ENCODE measurements at places on chromosomes 5 and 9. TPM values are rescaled to one million over a fixed set of nuclear protein-coding genes. Genes with fewer than 3 reads are reported as not detected.
A peak's percentile ranks its signal among the peaks of the same experiment; 100 is the strongest.

The RNF208 gene
- total RNA-seq = 14.2 TPM

The FGF18 gene
- total RNA-seq = 0.61 TPM

The CAPSL gene
- total RNA-seq = not detected

The NRARP gene
- 32.6 TPM for total RNA-seq

The LVRN gene
- 0.14 TPM for total RNA-seq

The BTNL3 gene
- total RNA-seq = not detected

The TXNDC8 gene
- total RNA-seq = not detected

The PCDHGC5 gene
- 1.5 TPM for total RNA-seq

DNA sequence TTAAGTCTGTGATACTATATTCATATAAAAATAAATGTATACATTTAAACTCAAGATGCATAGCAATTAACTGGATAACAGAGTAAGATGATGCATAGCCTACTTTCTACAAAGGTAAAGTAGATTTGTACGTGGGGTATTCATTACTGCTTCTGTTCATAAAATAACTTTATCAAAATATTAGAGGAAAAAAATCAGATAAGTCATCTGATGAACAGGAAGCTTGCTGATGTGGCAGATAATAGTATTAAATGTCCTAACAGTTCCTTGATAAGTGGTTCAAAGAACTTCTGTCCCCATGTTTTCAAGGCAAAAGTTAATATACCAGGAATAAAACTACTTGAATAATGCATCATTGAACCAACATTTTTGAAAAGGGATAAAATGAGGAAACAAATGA, 123.7 kb downstream of the NFIB start:
- no peak for DNase-seq

DNA sequence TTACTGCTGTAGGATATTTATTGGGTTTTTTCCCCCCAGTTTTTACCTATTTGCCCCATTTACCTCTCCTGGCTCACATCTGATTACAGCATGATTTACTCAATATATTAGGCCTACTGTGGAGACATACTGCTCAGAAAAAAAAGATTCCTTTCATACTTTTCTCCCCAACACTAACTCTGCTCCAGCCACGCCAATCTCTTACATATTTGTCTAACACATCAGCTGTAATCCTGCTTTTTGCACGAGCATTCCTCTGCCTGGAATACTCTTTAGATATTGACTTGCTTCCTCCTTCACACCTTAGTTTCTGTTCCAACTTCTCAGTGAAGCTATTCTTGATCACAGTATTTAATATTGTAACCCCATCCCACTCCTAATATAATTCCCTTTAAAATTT, 158.1 kb upstream of the VCAN start:
- no peak for DNase-seq

DNA sequence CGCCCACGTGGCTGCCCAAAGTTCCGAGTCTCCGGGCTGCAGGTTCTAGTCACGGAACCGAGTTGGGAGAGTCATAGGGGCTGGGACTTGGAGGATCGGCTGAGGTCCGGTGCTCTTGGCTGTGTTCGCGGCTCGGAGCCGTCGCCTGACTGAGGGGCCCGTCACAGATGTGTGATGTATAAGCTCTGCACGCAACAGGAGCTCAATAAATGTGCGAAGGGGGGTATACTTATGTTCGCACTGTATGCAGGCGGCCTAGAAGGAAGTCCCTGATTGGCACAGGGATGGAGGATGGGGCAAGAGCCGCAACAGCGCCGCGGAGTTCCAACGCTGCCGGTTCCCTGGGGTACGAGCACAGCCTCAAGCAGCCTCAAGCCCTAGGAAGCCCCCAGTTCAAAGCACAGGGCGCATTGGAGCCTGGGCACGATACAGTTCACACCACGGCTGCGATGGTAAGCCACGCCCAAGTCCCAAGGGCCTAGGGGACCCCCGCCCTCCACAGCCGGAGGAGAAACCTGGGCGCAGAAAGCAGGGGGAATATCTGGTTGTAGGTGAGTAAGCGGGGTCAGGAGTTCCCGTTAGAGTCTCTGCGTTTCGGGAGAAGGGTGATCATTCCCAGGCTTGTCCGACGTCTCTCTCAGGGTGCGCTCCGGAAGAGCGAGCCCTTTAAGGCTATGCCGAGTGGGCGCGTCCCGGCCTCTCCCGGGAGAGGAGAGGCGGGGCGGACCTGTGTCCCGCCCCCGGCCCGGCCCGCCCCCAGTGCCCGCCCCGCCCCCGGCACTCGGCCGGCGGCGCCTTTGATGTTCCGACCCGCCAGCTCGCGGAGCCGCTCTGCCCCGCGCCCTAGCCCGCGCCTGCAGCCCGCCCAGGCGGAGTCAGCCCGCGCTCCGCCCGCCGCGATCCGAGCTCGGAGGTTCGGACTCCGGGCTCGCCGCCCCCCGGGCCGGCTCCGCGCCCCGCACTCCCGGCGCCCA, at the start of gene TCF7:
Gene TCF7 (plus strand): TSS at position 780 of the 974 bp plus-strand sequence. CDS start 226 bp downstream, outside the sequence.
- DNase-seq = peak; percentile 83

GRCh38 chr9:79408200-79408599, 163.6 kb upstream of the TLE4 start:
- DNase-seq = no peak

GRCh38 chr5:118679264-118679940, 308.9 kb downstream of the DTWD2 start:
- DNase-seq = no peak

DNA sequence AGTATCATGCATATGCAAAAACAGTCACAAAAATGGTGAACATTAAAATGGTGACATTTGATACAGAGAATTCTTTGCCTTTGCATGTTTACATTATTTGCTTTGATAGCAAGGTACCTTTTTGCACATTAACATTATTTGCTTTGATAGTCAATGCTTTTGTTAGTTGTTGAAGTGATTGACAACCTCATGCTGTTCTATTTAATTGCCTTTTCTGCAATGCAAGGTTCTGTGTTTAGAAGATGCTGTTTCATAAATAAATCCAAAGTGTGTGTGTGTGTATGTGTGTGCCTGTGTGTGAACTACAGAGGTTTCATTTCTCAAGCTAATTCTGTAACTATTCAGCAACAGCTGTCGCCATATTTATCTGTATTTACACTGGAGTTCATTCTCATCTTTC, 668.7 kb downstream of the NR2F1-AS1 start:
- no peak for DNase-seq

GRCh38 chr5:5370059-5370774, 52.3 kb upstream of the ICE1 start:
- DNase-seq = no peak

DNA sequence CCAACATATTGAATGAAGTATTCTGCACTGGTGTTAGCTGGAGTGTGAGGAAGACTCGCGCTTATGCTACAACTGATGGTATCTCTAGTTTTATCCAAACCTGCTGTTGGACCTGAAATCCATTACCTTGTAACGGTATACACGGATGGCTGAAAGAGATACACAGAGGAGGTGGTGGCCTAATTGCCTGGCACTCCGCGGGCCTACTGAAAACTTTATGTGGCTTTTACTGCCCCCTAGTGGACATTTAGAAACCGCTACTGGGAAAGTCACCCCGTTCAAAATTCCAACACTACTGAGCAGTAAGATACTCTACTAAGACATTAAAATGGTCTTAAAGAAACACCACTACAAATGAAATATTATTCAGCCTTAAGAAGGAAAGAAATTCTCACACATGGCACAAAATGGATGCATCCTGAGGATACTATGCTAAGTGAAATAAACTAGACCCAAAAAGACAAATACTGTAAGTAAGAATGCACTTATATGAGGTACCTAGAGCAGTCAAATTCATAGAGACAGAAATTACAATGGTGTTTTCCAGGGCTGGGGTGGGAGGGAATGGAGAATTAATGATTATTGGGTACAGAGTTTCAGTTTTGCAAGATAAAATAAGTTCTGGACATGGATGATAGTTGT, 100.4 kb downstream of the TTLL11 start:
- DNase-seq = peak; percentile 38

- no peak for DNase-seq
Observed at GRCh38 chr5:111398013-111398412, 114.3 kb downstream of the STARD4 start.

DNA sequence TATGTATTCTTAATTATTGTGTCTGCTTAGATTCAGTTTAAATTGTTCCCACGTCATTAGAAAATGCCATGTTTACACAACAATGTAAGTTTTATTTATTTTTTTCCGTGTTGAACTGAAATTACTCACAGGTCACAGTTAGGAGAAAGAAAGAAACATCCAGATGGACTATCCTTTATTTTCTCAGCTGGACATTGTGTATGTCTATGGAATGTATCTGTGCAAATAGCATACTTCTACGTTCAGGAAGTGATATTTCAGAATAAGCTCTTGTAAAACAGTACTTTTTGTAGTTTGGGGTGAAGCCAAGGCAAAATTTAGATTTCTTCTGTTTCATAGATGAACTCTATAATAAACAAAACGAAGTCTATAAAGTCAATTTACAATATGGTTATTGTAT, 249.0 kb upstream of the ZNF608 start:
- no peak for DNase-seq

- no peak for DNase-seq
Observed at GRCh38 chr5:75651575-75652238, 40.5 kb downstream of the ANKDD1B start.

DNA sequence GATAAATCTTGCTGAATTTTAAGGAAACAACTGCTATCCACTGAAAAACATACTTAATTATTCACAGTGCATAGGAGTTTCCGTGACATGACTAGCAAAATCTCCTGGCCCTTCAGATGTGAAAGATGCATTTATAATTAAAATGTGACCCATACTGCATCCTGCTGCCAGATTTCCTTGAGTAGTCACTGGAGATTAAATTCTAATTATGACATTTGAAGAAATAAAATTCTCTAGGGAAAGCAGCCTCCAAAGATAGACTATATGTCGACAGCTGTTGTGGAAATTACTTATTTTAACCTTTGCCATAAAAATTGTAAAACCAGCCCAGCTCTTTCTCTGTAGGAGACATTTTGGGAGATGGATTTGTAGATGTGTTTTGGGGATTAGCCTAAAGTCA, 193.6 kb upstream of the SMC2 start:
- no peak for DNase-seq

DNA sequence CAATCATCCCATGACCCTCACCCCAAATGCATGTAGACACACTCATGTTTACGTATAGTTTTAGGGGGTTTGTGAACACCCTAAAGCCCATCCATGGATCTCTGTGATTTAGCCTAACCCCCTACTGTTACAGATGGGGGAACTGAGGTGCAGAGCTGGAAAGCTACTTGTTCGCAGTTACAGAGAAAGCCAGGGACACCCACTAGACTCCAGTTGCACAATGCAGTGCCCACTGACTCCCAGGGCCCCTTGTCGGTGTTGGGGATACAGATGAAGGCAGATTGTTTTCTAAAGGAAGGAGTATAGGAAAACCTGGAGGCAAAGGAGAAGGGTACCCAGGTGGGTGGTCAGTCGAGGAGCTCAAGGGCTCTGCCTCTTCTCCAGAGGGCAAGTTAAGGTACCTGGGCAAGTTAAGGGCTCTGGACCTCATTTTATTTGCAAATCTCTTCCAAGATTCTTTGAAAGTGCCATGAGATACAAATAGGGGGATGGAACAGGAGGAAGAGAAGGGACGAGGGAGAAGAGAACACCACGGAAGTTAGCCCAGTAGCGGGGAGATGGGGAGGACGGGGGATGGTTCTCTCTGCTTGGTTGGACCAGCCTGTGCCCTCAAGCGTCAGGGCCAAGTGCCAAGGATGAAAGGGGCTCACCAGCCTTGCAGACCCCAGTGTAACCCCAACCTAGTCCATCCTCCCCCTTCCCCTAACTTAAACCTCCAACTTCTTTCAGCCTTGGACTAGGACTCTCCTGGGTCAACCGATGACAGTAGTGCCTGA, 958 bp downstream of the MYOZ3 start:
- no peak for DNase-seq

Data from Calu3 (cell line).